ENCODE measurements at places on chromosomes 1 and 21.

DNA sequence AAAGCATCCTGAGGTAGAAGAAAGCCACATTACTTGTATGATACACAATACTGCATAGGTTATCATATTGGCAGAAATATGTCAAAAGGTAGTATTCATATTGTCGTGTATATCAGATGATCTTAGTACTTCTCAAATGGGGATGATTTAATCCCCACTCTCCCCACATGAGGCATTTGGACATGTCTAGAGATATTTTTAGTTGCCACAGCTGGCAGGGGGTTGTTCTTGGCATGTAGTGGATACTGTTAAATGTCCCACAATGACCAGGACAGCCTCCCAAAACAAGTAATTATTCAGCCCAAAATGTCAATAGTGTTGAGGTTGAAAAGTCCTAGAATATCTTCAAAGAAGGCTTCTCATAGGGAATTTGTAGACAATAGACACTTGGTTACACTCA lies 162.8 kb downstream of the NEGR1 start:
- DNase-seq: no peak

DNA sequence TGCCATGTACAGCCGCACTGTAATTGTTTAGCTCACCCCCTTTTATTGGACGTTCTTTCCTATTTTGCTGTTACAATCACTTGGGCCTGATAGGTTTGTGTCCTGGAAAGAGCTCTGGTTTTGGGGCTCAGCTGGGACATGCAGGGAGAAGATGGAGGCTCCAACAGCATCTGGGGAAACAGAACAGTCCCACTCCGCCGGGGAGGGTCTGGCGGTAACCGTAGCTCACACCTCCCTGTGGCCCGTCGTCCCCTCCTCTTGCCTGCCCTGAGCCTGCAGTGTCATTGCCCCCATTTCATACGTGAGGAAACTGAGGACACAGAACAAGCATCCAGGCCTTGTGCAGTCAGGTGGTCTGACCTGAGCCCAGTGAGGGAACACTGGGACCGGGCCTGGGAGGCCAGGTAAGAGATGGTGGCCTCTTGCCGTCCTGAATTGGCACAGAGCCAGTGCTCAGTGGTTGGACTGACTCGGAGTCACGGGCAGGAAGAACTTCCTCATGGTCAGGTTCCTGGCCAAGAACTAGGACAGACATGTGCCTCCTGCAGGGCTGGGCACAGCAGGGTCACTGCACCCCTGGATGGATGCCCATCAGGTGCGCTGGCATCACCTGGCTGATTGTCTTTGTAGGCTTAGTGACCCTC lies 41.8 kb downstream of the S100B start:
- no peak for DNase-seq

DNA sequence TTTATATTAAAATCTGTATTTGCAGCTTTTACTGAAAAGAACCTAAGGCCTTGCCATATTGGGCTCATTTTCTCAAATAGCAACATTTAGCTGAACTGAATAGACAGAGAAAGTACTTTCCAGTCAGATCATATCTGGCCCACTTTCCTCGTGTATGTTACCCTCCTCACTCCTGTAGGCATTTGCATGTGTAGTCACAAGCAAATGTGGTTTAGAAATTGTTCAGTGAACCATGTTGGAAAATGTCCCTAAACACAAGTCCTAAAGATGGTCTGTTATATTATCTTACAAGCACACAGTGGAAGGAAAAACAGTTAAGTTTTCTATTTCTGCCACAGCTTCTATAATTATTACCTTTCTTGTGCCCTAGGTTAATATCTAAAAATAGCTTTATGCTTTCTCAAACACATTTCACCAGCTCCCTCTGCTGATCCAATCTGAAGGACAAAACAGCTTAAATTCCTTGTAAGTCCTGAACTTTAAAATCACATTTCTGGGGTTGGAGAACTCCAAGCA lies 606 bp upstream of the FMO4 start:
- DNase-seq: no peak

DNA sequence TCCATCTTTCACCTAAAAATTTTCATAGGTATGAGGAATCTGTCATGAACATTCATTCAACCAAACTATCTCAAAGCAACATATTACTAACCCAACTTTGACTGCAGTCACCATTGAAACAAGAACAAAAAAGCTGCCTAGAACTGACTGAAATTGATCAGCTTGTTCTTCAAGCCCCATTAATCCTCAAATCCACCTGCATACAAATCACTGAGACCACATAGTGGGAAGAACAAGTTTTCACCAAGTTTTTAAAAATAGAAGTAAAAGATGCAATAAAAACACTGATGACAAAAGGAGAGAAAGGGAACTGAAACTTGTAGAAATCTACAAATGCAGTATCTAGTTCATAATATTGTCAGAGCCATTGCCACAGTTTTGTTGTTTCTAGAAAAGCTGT lies 6.1 kb downstream of the SORT1 start:
- DNase-seq: no peak

- no peak for DNase-seq
Observed at GRCh38 chr1:7954683-7955082, 6.8 kb upstream of the PARK7 start.

DNA sequence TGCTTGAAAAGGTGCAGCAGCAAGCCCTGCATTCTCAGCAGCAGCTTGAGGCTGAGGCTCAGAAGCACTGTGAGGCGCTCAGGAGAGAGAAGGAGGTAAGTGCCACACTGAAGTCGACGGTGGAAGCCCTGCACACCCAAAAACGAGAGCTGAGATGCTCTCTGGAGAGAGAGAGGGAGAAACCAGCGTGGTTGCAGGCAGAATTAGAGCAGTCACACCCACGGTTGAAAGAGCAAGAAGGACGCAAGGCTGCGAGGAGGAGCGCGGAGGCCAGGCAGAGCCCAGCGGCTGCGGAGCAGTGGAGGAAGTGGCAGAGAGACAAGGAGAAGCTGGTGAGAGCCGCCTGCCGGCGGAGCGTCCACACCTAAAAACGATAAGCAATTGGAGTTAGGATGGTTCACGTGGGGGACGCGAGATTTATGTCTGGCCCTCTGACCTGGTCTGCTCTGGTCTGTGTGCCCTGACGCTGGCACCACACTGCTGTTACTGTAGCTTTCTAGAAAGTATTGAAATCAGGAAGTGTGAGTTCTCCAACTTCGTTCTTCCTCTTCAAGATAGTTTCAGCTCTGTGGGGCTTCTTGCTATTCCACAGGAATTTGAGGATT lies 26.7 kb upstream of the DIP2A start:
- no peak for DNase-seq

DNA sequence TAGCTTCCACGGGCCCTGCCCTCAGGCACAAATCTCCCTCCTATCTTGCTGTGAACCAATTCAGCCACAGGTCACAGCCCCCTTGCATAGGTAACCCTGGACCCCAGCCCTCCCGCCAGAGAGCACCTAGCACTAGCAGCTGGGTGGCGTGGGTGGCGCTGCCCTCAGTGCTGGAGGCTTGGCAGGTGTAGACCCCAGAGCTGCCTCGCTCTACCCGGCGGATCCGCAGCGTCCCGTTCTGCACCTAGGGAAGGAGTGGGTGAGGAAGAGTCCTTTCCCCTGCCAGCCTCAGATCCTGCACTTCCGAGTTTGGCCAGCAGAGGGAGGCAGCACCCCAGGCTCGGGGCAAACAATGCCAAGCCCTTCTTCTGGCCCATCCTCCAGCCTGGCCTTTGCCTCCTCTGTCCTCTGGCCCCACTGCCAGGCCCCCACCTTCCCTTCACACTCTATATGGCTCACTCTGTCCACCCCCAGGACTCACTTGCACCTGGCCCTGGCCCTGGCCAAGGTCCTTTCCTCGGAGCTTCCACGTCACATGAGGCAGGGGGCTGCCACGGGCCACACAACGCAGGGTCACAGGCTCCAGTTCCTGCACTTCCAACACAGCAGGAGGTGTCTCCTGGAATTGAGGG lies 9.0 kb downstream of the IGSF9 start:
- DNase-seq: peak; percentile 86

GRCh38 chr1:207910591-207911354 lies at the start of gene CD34:
CD34 (minus strand) TSS chr1:207911125; CDS start chr1:207911080, 45 bp downstream.
- DNase-seq: no peak

GRCh38 chr1:40313329-40313957 lies 3.6 kb downstream of the COL9A2 start:
- DNase-seq: no peak

DNA sequence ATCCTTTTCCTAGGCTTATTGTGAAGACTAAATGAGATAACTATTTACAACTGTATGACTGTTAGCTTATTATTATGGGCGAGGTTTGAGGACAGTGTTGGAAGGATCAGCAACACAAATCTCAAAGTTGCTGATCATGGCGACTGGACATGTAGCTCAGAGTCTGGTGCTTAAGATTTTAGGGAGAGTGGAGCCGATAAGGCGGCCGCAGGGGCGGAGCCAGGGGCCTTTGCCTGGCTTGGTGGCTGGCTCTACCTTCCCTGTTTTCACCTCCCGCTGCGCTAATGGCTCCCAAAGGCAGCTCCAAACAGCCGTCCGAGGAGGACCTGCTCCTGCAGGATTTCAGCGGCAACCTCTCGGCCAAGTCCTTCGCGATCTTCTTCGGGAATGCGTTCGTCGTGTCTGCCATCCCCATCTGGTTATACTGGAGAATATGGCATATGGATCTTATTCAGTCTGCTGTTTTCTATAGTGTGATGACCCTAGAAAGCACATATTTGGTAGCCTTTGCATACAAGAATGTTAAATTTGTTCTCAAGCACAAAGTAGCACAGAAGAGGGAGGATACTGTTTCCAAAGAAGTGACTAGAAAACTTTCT lies 45.5 kb downstream of the GIPC2 start:
- DNase-seq: no peak

DNA sequence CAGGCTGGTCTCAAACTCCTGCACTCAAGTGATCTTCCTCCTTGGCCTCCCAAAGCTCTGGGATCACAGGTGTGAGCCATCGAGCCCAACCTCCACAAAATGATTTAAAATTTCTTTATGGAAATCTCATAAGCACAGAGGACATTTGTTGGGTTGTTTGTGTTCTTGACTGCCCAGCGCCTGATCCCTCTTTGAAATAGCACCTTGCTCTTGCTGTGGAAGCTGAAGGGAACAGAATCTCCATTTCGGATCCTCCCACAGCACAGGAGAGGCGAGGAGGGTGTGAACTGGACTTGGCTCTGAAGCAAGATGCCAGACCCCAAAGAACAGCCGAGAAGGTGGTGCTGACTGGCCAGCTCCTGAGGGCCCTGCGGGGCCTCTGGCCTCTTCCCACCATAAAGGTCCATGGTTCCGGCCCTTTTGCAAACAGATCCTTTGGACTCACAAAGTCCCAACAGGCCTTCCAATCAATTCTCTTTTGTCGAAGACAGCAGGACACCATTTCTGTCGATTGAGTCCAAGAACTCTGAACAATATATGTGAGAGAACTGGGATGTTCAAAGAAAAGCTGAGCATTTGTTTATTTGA lies 45.6 kb upstream of the COA6 start:
- no peak for DNase-seq

DNA sequence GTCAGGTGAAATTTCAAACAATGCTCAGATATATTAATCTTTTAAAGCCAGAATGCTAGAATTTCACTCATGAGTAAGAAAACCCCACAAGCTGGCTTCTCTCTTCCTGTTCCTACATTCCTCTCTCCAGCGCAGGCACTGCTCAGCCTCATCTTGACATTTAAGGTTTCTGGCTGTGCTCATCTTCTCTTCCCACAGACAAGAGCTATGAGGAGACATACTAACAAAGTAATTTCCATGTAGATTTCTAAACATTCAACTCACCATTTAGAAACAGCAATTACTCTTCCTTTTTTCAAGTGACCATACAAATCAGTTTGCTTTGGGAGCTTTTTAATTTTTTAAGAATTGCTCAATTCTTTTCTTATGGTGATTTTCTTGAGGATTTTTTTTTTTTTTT lies 7.8 kb upstream of the LRRC8D start:
- DNase-seq: no peak

- DNase-seq: no peak
Observed at GRCh38 chr1:4121834-4122512, 221.9 kb upstream of the C1orf174 start.

- no peak for DNase-seq
Observed at GRCh38 chr1:205037539-205037938, 5.5 kb upstream of the CNTN2 start.

DNA sequence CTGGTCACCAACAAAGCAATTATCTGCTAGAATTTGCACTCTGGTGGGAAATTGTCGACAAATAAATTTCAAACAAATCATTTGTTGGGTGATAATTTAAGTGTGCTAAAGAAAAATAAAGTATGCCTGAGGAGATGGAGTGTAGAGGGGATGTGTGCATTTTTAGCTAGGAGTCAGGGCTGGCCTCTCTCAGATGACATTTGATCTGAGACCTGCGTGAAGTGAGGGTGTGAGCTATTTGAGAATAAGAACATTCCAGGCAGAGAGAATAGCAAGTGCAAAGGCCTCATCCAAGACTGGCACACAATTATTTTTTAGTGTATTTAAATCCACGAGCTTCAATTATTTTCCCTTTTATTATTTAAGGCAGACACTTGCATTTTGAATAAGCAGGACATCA lies 19.7 kb upstream of the S1PR1 start:
- no peak for DNase-seq

DNA sequence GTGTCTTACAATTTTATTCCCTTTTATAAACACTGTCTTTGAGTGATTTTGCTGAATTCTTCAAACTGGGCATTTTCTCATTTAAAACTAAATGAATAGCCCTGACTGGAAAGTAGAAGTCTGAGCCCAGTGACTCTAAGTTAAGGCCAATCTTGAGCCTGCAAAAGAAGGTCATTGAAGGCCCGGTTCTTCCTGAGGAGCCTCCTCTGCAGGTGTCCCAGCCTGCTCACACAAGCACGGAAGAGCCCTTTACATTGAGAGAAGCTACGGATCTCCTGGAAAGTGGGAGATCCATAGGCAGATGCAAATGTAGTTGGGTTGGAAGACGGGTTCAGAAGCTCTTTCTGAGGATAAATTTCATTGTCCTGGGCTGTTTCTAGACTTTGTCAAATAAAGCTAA lies 3.9 kb downstream of the ZNF678 start:
- DNase-seq: no peak

DNA sequence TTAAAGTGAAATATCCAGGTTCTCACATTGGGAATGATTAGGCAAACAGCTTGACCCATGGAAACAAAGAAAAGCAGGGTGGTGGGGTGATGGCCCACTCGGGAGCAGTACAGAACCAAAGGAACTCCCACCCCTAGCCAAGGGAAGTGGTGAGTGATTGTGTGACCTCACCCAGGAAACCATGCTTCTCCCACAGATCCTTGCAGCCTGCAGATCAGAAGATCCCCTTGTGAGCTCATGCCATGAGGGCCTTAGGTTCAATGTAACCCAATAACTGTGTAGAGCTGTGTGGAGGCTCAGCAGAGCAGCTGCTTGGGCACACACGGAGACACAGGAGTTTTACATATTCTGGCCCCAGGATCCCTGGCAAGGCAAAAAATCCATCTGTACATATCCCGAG lies 311.8 kb upstream of the DPYD start:
- no peak for DNase-seq

- DNase-seq: no peak
Observed at GRCh38 chr1:110874324-110875215, 1.6 kb downstream of the CD53 start.

Data from omental fat pad (tissue), 4 donors.